NCI-H774 (cell line): ENCODE measurements at places on chromosomes 16 and 17.

- no peak for DNase-seq
Measured at GRCh38 chr17:75691371-75691791, 24.2 kb downstream of the SAP30BP start.

- no peak for DNase-seq
Measured at GRCh38 chr17:15291674-15292361, 26.7 kb upstream of the PMP22 start.

DNA sequence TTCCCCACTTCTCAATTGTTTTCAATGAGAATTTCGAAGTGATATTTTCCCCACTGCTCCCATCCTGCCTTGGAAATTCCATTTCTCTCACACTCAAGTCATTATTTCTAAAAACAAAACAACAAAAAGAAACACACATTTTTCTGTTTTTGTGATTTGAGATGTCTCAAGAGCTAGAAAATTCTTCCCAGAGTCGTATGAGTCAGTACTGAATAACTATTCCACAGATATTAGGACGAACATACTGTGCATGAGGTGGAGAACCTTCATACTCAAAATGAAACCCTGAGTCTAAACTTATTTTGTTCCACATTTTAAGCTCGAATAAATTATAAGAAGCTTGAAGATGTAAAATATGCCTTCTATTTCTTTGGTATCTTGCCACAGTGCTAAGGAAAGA, 204.6 kb downstream of the SLC39A11 start:
- DNase-seq, result no peak

GRCh38 chr16:62213763-62214162, 177.5 kb upstream of the CDH8 start:
- DNase-seq, result no peak
